ENCODE measurements at places on chromosomes 7 and 10.

DNA sequence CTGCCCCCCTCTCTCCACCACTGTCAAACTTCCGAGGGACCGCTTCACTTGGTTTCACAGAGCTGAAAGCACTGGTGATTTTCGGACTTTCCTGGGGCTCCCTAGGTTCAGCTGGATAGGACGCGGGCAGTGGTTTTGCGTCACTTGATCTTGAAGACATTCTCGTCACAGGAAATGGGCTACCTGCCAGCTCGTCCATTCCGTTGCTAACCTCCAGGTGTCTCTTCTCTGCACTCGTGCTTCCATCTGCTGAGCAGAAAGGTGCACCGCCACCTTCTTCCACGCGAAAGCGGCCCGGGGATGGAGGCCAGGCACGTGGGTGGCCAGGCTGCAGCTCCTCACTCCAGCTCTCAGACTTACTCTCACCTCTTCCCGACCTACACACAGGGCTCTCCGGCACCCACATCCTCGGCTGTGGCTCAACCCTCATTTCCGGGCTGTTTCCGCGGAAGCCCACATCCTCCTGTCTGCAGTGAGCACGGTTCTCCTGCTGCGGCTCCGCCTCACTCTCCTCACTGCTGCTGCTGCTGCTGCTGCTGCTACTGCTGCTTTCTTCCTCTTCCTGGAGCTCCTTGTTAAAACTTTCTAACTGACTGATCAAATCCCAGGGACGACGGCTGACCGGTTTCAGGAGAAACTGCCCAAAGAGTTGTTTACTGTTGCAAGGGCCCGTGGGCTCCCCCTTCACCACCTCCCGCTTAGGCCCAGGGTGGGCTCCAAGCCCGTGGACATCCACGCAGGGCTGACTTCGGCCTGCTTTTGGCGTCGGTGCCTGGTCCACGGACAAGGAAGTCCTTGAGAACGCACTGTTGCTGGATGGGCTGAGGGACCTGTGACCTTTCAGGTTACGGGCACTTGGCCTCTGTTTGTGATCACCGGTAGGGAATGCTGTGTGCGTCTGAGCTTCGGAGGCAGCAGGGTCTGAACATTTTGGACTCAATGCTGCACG is 32.1 kb downstream of the JCAD start:
- DNase-seq: no peak
- H3K4me3 ChIP-seq: no peak overlapping the region
- H3K4me1 ChIP-seq: peaks cover 21% of the 10 kb centered on the region
- peak overlapping the region; percentile 86 for H3K27ac ChIP-seq

- H3K4me1 ChIP-seq: peaks cover 26% of the 10 kb centered on the region
- H3K27ac ChIP-seq: no peak overlapping the region
- H3K27me3 ChIP-seq: no peaks in the 10 kb centered on the region
Observed at GRCh38 chr7:84535580-84536270, 341.1 kb upstream of the SEMA3A start.

GRCh38 chr7:92133133-92133736 is 1.0 kb downstream of the CYP51A1 start:
- no peaks in the 10 kb centered on the region for H3K27me3 ChIP-seq
- peaks cover 14% of the 10 kb centered on the region for H3K36me3 ChIP-seq
- peak overlapping the region; percentile 99 for H3K4me3 ChIP-seq

DNA sequence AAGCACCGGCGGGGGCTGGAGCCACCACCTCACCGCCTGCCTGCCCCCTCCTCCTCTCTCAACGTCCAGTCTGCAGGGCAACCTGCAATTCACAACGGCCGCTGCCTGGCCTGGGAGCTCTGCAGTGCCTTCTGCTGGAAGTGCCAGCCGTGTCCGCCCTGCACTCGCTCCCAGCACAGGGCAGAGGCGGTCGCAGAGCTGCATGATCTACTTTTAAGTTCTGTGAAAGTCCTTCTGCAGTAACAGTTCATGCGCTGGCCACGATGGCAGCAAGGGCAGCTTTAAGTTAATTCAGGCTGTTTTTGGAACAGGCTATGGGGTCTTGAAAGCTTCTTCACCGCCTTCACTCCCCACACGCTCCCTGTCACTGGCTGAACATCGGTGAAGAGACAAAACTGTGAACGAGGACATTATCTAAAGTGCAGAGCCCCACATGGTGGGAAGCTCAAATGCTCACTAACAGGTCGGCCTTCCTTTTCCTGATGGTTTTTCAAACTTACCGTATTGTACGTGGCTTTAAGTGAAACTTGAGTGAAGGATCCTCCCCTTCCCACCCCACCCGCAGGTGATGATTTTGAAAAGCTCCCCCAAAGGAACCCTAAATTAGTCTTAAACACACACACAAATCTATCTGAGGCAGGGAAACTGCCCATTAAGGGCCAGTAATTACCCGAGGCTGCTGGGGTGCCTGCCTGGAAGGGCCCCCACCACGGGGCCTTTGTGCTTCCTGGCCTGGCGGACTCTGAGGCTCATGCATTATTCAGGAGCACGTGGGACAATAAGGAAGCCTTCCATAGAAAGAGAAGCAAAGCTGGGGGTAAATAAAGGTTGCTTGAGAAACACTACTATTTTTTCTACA is 504.3 kb downstream of the DNAJB6 start:
- DNase-seq: no peak
- peaks cover 5% of the 10 kb centered on the region for H3K27me3 ChIP-seq
- no peak overlapping the region for H3K27ac ChIP-seq
- H3K4me1 ChIP-seq: peaks cover 5% of the 10 kb centered on the region
- H3K36me3 ChIP-seq: no peaks in the 10 kb centered on the region

DNA sequence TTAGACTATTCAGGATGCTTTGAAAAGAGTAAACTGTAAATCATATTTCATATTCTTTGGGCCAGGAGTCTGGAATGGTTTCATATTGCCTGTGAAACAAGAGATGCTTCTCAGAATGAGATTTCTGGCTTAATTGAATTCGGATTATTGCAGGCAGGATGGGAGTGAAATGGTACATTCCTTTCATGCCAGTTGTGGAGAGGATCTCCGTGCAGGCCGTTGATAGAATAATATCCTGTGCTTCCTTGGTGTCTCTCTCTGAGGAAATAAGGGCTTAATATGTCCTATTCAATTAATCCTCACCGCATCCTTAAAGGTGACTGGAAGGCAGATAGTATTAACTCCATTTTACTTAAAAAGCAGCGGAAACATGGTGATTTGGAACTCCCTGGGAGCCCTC is 56.6 kb downstream of the CUX1 start:
- no peaks in the 10 kb centered on the region for H3K36me3 ChIP-seq
- peaks cover 50% of the 10 kb centered on the region for H3K4me1 ChIP-seq
- no peak for DNase-seq
- H3K4me3 ChIP-seq: no peak overlapping the region

DNA sequence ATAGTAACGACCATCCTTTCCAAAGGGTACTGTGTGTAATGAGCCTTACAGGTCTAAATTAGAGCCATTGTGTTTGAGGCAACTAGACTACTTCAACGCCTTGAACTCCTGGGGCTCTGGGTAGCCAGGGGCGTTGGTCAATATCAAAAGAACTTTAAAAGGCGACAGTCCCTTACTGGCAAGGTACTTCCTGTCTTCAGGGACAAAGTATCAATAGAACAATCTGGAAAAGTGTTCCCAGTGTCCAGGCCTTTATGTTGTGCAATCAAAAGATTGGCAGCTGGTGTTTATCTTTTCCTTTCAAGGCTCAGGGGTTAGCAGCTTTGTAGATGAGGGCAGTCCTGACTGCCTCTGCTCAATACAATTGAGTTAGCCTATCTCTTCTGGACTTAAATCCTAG is 284.3 kb downstream of the PARD3 start:
- peaks cover 26% of the 10 kb centered on the region for H3K36me3 ChIP-seq
- no peaks in the 10 kb centered on the region for H3K27me3 ChIP-seq
- H3K4me3 ChIP-seq: no peak overlapping the region
- H3K27ac ChIP-seq: no peak overlapping the region
- peaks cover 27% of the 10 kb centered on the region for H3K4me1 ChIP-seq

Measured in type B pancreatic cell (in vitro differentiated cells).